ENCODE measurements at places on chromosomes 6 and 20.
A peak's percentile ranks its signal among the peaks of the same experiment; 100 is the strongest.

GRCh38 chr20:10671221-10671918 lies 2.4 kb downstream of the JAG1 start:
- DNase-seq, result no peak

GRCh38 chr6:72262254-72262653 lies 359.6 kb upstream of the KCNQ5 start:
- DNase-seq, result no peak

- no peak for DNase-seq
These were observed 271.7 kb downstream of the TFAP2B start for GRCh38 chr6:51090343-51090742.

DNA sequence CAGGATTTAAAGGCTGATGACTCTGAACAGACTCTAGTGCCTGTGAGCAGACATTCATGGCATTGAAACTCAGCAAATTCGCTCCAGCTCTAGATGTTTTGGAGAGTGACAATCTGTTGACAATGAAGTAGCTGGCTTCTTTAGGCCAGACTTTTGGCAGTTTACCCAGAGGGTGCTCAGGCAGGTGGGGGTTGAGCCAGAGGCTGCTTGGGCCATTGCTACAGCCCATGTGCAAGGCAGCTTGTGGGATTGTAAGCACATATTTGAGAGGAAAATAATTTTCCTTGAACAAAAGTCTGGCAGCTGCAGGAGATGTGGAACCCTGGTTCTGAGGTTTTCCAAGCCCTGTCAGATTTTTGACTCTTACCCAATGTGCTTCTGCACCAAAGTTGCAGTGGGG lies 311.6 kb downstream of the CDC5L start:
- no peak for DNase-seq

DNA sequence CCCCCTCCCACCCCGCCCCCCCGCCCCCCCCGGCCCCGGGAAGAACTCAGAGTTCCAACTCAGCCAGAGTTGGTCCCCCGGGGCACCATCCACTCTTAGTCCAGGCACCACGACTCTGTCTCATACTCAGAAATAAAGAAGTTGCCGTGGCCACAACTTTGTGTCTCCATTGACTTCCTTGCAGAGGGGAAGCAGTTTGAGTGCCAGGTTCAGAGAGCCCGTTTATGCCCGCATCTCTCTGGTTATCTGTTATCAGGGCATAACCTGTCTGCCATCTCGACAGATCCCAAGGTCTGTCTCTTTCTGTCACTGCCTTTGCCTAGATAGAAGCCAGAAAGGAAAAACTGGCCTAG lies 605 bp downstream of the CDC5L start:
- DNase-seq, result no peak

DNA sequence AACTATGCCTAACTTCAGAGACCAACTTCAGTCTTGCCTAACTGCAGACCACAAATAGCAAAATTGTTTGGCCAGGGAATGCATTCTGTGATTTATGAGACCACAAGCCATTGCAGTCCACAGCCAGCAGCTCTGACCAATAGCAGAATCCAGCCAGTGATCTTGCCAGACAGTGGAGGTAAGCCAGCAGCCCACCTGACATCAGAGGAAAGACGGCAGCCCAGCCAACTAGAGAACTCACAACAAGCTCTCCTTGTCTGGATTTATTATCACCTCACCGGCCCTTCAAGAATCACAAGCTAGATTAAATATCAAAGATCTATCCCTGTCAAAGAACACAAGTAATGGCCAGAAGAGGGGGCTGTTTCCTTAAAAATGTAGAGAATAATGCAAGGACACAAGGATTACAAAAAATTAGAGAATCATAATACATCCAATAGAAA lies 66.5 kb upstream of the SLC35F1 start:
- DNase-seq, result peak; percentile 47

GRCh38 chr6:107554918-107555317 lies 65.0 kb downstream of the SOBP start:
- no peak for DNase-seq

DNA sequence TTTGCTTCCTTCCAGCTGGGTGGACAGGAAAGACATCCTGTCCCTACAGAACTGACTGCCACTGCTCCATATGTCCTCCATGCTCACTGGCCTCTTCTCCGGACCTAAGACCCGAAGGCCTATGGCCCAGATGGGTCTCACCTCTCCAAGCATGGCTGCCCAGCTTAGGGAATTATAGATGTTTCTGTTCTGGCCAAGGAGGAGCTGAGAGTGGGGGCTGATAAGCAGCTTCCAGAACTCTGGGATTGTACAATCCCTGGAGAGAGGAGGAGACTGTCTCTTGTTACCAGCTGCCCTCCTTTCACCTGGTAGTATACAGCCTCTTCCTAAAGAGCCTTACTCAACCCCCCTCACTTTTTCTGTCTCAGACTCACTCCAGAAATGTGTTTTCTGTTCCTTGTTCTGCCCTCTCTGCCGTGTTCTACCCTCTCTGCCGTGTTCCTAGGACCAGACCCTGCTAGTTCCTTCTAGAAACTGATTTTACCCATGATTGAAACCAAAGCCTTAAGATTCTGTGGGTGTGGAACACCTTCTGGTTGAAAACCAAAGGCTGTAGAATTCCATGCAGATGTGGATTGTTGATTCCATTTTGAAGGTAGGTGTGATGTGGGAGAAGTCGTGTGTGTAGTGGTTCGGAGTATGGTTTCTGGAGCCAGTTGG lies 28.7 kb downstream of the ANKS1A start:
- no peak for DNase-seq

DNA sequence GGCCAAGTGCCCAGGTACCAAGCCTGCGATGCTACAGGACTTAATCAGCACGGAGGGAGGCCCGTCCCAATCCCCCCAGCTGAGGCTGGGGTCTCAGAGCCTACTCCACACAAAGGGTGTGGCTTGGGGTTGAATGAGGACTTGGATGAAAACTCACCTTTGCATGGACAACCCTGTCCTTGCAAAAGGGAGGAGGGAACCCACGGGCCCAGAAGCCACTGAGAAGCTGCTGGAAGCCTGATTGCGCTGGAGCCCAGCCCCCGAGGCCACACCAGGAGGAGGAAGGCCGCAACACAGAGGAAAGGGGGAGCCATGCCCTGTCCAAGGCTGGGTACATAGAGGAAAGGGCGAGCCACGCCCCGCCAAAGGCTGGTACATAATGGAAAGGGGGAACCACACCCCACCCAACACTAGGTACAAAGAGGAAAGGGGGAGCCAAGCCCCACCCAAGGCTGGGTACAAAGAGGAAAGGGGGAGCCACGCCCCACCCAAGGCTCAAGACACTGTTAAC lies 158.8 kb downstream of the DLL1 start:
- no peak for DNase-seq

DNA sequence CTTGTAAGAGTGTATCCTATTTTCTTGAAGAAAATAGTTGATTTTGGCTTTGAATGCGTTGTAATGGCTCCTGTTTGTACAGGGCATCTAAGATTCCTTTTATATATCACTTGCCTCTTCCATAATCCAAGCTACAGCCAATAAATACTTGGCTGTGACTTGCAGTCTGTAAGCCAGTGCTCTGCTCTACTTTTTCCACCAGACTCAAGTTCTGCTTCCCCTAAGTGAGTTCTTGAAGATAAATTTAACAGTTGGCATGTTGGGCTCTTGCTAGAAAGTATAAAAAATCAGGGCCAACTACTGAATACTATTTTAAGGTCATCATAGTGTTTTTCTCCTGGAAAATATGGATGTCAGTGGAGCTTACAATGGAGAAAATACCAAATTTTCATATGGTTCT lies 36.5 kb upstream of the SCGN start:
- no peak for DNase-seq

DNA sequence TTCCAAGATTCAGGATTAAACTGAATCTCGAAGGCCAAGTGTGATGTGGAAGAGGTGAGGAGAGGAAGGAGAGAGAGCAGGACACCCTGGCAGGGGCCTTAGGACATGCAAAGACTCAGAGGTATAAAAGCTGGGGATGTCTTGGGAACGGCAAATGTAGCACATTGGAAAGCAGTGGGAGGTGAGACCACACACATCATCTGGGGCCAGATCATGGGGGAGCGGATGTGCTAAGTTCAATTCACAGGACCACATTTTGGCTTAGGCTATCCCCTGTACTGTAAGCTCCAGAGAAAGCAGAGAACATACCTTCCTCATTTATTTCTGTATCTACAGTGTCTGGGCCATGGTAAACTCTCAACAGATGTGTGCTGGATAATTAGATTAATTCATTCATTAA lies 59.5 kb upstream of the MBOAT1 start:
- DNase-seq, result no peak

- DNase-seq, result no peak
These were observed 43.0 kb downstream of the DNAAF9 start for GRCh38 chr20:3364323-3365013.

GRCh38 chr6:114240796-114241195 lies 102.0 kb downstream of the HS3ST5 start:
- DNase-seq, result no peak

Measured in neuronal stem cell (in vitro differentiated cells).